ENCODE measurements at places on chromosomes 2 and 18.

DNA sequence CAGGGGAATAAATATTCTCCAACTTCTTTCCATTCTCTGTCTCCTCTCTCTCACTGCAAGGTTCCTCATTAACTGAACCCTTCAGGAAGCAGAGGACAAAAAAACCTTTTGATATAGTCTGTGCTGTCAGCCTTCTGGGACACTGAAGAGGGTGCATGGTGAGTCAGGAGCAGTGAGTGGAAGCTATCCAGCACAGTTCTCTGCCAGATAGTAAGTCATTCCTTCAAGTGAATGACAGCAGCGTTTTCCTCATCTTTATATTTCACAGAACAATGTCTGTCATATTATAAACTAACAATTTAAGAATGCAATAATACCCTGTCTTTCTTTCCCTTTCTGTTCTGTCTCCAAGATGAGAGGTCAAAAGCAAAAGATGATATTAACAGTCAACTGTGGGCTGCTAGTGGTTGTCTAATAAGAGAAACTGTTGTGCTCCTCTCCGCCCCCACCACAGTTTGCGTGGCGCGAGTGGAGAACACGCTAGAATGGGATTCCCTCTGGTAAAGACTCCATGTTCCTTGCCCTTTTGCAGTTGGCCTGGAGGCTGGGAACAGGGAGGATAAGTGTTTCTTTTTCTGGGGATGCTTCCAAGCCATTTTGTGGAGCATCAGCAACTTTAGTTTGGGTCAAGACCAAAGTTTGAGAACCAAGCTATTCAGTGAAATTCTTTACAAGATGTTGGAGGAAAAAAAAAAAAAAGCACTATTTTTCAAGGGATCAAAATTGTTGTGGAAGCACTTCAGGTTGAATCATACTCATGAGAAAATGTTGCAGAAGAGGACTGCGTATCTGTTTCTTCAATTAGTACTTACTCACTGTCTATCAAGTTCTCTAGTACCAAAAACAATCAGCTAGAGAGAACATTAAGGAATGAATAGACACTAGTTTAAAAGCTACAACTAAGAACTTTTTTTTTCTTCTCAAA, 430.2 kb downstream of the SETBP1 start:
- DNase-seq: peak; percentile 14

- no peak for DNase-seq
Measured at GRCh38 chr2:28909655-28910353, 15.3 kb downstream of the WDR43 start.

- DNase-seq: peak; percentile 42
Measured at GRCh38 chr2:241218131-241219029, 29.9 kb downstream of the ANO7 start.

DNA sequence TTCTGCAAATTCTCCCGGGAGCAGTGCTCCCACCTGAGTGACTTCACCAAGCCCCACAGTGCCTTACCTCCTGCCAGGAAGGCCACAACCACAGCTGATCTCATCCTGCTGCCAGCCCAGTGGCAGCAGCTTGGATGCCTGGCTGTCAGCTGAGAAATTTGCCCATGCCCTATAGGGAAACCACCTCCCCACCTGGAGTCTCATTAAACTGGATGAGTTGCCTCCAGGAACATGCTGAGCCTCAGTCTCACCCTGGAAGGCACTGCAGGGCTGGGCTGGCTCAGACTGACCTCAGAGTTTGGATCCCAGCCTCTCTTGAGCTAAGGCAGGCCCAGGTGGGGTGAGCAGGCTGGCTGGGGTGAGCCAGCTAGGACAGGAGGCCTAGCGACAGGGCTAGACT, 23.3 kb downstream of the REEP1 start:
- no peak for DNase-seq

- no peak for DNase-seq
Measured at GRCh38 chr2:11508279-11508678, 25.6 kb upstream of the GREB1 start.

DNA sequence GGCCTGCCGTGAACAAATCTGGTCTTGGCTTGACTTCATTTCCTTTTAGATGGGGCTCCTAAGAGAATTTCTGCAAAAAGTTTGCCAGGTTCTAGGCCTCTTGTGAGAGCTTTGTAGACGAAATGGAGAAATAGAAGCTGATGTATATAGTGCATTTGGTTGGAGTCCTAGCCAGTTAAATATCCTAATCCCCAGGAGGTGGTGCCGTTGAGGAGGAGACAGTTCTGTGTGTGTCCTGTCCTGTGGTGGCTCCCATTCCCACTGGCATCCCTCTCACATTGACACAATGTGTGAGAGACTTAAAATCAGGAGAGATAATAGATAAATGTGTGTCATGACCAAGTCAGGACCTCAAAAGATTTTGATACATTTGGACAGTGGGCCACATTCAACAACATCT, 34.6 kb upstream of the DNER start:
- DNase-seq: no peak

DNA sequence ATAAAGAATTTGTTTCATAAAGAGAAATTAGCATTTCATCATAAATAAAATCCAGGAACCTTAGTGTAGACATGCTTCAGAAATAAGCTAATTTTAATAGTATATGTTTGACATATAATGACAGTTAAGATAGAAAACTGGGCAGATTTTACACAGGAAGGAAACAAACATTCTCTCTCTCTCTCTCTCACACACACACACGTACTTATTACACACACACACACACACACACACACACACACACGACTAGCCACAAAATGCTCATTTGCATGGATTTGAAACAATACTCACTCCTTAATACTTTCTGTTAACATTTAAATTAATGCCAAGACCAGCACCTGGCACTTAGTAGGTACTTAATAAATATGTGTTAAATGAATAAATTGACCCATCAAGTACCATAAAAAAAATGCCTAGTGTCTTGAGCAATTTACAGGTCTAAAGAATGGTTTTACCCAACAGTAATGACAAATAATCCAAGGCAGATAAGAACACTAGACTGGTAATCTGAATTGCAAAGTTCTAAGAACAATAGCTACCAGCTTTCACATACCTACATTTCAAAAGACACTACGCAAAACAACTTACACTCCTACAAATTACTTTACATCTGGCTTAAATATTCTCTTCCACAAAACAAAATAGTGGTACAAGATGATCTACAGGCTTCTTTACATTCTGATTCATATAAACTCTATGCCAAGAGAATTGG, 2.9 kb upstream of the GALNT3 start:
- DNase-seq: no peak

DNA sequence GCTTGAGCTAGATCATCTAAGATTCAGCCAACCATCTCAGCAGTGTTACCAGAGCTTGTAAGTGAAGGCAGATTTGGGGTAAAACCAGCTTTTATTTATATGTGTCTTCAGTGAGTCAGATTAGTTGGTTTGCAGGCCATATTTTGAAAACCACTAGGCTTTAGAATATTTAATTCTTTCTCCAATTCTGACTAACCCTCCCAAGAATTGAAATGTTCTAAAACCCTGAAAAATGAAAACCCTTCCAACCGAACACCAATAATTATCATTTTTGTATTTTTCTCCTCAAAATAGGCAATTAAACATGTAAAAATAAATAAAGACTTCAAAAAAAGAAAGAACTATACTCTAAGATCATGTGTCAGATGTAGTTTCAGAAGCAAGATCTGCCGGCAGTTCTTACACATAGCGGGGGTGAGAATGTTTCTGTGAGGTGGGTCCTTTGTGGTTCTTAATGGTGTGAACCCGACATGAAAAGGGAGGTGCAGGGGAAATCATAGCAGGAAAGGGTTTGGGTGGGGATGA, 14.2 kb downstream of the PLEK start:
- no peak for DNase-seq

DNA sequence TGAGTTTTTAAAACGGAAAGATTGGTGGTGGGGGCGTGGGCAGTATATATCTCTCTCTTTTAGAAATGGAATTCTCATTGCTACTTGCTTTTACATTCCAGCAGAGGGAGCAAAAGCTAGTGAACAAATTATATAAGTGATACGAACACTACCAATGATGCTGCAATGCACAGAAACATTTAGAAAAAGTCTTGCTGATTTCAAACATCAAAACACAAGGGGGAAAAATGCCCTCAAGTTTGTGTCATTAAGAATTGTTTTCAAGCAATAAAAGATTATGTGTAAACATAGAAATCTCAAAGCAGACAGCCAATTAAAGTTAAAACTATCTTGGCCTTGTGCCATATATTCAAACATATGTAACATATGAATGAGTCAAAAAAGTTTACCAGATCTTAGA, 296.3 kb upstream of the KCNJ3 start:
- no peak for DNase-seq

- DNase-seq: no peak
Measured at GRCh38 chr2:23538566-23538965, 153.6 kb downstream of the KLHL29 start.

DNA sequence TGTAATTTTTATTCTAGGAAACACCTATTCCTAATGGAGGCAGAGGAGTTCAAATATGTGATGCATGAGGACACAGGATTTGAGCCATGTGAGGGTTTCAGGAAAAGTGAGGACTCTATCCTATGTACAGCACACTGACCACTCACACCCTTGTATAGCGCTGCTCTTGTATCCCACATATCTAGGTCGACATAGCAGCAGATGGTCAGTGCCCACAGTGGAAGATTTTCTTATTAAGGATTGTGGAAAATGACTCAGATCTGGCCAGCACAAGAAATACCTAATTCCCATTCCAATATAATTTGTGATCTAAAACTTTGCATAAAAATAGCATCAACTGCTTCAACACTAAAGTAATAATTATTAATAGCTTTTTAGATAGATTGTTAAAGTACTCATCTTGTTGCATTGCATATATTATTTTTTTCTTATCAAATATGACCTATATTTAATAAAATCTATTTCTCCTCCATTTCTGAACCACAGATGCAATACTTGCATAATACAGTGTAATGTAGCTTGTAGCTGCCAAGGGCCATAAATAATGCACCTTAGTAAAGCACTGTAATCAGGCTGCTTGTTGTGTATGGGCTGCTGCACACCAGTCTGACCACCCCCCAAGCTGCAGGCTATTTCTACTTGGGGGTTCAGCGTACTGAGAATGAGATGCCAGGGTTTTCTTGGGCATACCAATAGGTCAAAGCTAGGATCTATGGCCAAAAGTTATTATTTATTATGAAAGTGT, 442.2 kb upstream of the CWC22 start:
- DNase-seq: no peak

GRCh38 chr2:4947911-4948310, 744.3 kb upstream of the SOX11 start:
- DNase-seq: no peak

DNA sequence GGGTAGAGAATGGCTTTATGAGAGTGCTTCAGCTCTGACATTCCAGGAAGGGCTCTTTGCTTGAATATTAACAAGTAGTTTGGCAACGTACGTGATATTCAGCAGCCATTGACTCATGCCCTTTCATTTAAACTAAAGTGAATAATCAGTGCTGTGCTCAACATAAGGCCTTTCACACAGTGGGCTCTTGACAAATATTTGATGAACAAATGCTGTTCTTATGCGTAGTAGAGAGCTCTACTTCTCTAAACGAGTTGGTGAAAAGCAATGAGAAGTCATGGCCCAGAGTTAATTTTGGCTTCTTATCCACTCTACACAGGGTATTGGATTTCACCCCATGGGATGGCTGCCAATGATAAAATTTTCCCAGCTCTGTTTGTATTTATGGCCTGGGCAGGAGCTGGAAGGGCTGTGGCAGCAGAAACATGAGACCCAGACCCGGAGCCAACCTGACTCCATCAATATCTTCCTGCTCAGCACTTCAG, 338.9 kb downstream of the CCDC85A start:
- DNase-seq: no peak

DNA sequence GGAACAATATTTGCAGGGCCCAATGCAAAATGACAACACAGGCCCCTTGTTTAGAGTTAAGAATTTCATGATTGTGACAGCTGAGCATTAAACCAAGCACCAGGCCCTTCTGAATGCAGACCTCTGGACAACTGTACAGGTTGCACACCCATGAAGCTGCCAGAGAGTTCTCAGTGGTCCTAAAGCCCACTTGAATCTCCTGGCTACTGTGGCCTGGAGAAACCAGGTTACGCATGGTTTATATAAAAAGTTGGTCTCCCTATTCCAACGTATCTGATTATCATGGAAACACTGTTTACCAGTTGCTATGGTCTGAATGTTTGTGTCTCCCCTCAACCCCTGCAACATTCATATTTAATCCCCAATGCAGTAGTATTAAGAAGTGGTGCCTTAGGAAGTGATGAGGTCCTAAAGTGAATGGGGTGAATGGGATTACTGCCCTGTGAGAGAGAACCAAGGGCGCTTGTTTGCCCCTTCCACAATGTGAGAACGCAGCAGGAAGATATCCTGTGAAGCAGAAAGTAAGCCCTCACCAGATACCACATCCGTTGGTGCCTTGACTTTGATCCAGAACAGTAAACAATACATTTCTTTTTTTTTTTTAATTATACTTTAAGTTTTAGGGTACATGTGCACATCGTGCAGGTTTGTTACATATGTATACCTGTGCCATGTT, 48.0 kb upstream of the ANXA4 start:
- DNase-seq: no peak

DNA sequence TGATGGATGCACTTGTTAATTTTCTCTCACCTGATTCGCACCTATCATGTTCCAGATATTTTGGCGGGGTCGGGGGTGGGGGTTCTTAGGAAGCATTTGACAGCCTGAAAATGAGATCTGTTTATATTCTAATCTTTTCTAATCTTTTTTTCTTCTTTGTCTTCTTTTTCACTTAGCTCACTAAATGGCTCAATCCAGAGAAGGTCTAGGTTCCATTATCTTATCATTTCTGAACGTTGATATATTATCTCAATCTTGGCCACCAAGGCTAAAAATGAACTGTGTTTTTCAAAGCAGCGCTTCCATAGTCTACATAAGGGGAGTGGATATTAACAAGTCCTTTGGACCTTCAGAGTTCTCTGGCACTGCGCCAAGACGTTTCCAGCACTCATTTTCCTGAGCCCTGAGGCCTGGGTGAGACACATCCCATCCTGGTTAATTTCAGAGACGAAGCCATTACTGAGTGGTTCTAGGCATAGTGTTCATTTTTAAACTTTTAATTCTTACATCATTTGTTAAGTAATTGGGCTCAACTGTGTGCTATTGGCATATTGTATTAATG, 229.0 kb downstream of the SOX11 start:
- DNase-seq: no peak

DNA sequence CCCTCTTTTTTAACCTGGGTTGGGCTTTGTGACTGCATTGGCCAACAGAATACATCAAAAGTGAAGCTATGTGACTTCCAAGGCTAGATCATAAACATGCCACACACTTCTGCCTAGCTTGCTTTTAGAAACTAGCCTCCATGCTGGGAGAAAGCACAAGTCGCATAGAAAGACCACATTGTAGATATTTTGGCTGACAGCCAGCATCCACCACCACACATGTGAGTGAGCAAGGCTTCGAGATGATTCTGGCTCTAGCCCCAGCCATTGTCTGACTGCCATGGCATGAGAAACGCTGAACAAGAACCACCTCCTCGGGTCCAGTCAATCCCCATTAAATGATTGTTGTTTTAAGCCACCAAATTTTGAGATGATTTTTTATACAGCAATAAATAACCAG, 66.8 kb upstream of the STPG4 start:
- no peak for DNase-seq

DNA sequence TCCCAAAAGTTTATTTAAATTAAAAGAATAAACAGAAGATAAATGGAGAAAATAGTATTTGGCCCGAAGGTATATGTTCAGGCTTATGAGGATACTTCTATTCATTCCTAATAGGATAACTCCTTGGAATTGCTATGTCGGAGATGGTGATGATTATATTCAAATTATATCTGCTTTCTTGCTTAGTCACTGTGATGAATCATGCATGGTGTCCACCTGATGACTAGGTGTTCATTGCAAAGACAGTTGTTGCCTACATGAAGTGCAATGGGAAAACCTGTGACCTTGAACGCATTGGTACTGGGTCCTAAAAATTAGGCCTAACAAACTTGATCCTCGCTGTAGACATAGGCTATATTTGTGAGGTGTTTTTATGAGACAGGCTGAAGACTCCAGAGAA, 617.3 kb upstream of the ZEB2 start:
- DNase-seq: no peak

Measured in mucosa of descending colon (tissue), 3 donors.